ENCODE measurements at places on chromosomes 7 and 10.

DNA sequence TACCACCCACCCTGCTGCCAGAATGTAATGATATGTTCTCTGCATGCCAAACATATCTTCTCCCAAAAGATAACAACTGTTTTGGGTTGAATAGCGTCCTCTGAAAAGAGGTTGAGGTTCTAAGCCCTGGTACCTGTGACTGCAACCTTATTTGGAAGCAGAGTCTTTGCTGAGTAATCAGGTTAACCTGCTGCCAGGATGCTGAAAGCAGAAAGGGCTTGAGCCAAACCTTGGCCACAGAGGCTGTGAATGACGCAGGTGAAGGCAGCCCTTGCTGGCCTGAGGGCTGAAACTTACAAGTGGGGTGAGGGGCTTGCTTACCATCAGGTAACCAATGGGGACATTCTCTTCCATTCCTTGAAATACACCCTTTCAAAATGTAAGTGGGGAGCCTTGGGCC is 151.8 kb upstream of the RHEB start:
- no peak for DNase-seq

GRCh38 chr10:28853195-28853594 is 175.9 kb downstream of the BAMBI start:
- DNase-seq, result no peak

DNA sequence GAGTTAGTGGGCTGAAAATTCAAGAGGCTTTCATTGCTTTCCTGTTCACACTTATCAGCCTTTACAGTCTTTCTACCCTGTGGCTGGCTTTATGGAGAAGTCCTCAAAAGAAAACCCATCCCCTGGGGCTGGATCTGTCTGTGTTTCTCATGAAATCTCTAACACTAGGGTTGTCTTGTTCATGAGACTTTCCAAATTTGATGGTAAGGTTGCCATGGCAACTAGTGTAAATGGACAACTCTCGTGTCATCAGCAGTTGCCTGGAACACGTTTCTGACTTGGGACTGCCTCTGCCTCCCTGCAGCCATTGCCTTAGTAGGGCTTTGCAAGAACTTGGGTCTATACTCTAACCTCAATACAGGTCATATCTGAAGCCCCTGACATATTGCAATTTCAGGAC is 35.8 kb upstream of the PLPP4 start:
- no peak for DNase-seq

GRCh38 chr7:142338633-142339501 is 81.0 kb upstream of the PRSS58 start:
- no peak for DNase-seq

GRCh38 chr10:124701435-124701834 is 42.7 kb downstream of the FAM53B start:
- DNase-seq, result no peak

DNA sequence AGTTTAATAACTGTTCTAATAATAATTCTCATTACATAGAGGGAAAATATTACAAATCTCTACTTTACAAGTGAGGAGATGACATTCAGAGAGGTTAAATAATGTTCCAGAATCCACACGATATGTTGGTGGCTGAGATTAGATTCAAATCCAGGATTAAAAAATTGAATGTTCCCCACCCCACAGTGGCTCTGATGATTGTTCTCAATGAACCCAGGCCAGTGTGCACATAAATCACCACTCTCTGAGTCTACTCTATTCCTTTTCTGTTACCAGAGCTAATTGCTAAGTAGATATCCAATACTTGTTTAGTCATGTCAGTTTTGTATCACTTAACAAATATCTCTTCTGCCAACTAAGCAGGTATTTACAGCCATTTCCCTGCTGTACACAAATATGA is 281.0 kb downstream of the ABCA13 start:
- no peak for DNase-seq

DNA sequence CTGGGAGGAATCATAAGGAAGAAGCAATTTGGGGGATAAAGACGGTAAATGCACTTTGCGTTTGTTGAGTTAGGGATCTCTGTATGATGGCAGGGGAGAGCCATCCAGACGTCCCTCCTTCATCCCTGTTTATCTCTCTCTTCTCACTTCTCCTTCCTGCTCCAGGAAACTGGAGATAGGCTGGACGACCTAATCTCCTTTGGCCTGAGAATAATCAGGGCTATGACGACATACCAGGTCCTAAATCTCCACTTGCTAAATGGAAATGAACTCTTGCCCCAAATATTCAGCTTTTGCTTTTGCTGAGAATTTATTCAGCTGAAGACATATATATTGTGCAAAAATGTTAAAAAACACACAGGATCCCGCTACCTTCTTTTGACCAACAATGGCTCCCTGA is 182.9 kb upstream of the INHBA start:
- DNase-seq, result no peak

DNA sequence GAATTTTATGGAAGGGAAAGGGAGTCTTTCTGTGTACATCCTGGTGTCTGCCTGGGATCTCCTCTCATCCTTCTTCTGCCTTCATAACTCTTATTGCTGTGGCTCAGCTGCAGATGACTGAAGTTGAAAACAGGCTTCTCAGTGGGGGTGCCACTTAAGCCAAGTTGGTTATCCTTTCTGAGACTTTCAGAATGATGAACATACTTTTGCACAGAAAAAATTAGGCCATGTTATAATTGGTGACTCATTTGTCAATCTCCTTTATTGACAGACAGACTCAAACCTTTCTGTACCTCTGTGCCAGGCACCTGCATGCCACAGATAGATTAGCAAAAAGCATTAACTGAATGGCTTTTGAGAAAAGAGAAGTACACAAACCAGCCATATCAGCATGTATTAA is 430.3 kb downstream of the SORCS1 start:
- DNase-seq, result no peak

DNA sequence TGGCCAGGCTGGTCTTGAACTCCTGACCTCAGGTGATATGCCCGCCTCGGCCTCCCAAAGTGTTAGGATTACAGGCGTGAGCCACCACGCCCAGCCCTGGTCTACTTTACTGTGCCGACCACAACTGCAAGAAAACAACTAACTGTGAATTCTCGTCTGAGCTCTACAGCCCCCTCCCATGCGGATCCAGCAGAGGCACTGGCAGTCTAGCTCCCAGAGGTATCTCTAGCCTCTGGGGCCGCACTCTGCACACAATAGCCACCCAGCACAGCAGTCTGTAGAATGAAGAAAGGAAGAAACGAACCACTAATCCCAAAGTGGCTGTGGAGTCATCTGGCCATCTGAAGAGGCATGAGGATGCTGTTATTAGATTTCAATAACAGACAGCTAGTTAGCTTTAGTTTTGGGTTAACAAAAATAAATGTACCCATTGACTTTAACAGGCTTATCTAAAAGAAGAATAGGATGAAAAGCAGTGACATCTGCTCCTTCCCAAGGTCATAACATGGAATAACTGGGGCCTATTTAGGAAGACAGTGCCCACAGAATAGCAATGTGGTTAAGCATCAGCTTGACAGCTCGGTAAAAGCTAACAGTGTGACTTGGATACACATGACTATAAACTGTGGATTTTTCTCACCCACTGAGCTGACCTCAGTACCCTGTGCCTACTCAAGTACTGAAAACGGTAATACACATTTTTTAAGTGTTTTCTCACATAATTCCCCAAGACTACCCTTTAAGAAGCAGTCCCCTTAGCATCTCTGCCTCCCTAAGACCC is 131.9 kb downstream of the TNS3 start:
- no peak for DNase-seq

DNA sequence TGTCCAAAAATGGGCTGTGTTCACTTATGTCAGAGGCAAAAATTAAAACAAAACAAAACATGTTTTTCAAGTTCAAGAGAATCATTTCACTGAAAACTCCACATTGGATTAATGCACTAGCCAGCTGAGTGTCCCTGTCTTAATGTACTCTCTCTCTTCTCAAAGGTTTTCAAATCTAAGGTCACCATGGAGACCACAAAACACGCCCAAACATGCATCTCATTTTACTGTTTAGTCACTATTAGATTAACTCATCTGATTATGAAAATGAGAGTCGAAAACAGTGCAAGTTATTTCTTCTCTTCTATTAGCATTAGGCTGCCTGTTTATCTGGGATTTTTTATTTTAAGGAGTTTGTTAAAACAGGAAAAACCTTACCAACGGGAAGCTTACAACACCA is 70.8 kb upstream of the ASAH2 start:
- DNase-seq, result no peak

GRCh38 chr7:35624299-35625186 is 70.4 kb downstream of the HERPUD2 start:
- no peak for DNase-seq

DNA sequence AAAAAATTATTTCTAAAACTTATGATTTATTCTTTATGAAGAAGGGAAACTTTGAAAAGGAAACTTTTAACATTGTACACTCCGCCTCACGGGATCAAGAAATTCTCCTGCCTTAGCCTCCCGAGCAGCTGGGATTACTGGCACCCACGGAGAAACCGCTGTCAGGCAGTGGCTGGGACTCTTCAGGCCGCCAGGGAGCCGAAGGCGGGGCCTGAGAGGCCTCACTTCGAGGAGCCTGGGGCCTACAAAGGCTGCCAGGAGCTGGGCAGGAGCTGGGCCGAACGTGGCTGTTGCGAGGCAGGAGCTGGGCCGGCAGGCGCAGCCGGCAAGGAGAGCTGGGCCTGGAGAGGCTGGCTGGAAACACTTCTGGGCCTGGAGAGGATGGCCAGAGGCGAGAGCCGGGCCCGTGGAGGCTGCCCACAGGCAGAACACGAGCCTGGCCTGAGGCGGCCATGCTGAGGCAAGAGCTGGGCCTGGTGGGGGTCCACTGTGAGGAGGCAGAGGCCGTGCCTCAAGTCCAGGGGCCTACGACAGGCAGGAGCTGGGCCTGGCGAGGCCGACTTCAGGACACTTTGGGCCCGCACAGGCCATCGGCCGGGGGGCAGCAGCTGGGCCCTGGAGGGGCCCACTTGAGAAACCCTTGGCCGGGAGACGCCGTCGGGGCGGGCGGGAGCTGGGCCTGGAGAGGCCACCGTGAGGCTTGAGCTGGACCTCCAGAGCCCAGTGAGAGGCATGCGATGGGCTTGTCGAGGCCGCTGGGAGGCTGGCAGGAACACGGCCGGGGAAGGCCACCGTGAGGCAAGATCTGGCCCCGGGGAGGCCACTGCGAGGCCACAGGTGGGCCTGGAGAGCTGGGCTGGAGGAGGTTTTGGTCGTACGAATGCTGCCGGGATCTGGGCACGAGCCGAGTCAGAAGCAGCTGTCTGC is 23.7 kb downstream of the MDH2 start:
- no peak for DNase-seq

DNA sequence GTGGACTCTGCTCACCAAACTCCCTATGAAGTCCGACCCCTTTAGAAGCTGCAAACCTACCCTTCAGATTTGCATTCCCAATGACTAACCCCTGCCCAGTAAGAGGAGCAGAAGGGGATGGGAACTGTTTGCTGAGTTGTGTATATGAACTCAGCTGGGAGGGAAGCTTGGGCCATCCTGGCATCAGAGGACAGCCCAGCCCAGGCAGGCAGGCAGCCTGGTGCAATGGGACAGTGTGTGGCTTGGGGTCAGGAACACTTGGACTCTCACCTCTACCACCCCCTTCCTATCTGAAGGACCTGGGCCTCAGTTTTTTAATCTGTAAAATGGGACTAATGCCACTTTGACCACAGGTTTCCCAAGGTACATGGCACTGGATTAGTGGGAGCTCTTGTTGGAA is 147.4 kb upstream of the GPR26 start:
- DNase-seq, result no peak

DNA sequence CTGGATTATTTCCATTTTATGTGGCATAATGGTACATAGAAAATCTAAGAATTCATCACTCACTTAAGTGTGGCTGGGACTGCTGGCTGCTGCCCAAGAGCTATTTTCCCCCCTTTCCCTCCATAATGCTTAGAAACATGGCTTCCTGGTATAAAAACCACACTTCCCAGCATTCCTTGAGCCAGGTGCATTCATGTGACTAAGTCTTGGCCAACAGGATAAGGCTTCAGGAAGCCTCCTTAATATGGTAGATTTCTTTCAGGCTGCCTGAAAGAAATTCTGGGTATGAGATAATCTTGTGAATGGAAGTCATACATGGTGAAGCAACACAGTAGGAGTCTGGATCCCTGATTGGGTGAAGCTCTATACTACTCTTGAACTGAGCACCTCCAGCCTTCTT is 178.0 kb downstream of the JAZF1 start:
- DNase-seq, result no peak

DNA sequence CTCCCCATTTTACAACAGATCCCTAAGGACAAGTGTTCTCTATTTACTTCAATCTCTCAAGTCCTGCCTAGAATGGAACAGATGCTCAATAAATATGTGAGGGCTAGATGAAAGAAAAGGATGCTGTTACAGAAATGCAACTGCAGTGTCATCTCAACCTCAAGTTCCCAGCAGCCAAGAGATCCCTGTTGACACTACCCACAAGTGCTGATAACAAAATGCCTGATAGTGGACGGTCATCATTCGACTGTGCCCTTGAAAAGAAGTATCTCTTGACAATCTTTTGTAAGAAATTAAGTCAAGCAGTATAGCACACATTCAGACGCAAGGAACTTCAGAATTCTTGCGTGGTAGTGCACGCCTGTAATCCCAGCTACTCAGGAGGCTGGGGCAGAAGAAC is 133.2 kb downstream of the PARD3 start:
- DNase-seq, result no peak

DNA sequence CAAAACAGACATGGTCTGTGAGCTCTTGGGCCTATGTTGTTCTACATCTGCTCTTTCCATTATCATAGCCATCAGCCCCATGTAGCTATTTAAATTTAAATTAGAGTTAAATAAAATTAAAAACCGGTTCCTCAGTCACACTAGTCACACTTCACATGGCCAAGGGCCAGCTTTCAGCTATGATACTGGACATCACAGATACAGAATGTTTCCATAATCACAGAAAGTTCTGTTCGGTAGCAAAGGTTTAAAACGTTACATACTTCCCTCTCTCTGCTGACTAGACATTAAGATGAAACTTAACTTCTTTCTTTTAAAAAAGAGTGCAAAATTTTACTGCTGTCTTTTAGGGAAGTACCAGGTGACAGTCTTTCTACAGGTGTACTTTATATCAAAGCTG is 43.0 kb downstream of the SRPK2 start:
- no peak for DNase-seq

DNA sequence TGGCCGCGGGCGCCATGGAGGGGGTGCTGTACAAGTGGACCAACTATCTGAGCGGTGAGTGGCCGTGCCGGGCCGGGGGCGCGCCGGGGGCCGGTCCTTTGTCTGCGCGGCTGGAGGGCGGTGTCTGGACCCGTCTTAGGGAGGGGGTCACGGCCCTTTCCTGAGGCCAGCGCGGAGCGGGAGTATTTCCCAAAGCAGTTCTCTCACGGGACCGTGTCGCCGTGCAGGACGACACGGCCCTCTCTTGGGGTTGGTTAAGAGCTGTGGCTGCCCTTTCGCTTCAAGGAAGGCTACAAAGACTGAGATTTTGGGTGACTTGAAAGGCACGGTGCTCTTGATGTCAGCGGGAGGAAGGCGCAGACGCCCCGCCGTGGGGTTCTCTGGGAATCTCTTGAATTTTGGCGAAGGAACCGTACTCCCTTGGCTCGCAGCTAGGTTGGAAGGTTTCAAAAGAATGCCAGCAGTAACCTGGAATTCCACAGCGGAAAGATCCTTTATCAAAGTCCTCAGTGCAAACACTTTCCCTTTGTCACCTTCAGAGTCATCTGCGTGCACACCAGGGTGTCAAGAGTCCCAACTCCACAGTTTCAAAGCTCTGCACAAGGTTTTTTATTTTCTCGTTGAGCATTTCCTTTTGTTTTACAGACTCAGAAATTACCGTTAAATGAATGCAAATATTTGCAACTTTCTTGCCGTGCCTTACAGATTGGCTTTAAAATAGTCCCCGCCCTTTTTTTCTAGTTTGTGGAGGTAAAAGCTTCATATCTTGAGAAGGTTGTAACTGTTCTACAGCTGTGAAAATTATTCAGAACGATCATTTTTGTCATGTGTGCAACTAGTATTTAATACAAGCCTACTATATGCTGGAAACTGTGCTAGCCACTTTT is 780 bp downstream of the PLEKHA8 start:
- no peak for DNase-seq
